Activated CD4-positive, CD25-positive, alpha-beta regulatory T cell treated with anti-CD3 and anti-CD28 coated beads, Interleukin-2, amount 50 U/mL, for 72 hours (primary cell): ENCODE measurements at places on chromosomes 12 and 14.

DNA sequence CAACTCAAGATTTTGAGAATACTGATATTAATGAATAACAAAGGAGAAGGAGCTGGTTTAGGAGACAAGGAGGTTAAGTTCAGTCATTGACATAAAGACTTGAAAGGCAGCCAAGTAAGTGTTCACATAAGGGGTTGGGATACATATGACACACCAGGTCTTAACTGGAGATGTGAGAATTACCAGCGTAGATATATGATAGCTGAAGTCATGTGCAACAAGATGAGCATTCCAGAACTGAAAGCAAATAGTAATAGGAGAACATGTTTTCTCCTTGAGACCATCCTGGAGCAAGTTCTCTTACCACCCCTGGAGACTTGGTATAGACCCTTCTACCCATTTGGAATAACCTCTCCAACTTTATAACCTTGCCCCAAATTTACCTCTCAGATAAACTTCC, 43.3 kb upstream of the NPFF start:
- DNase-seq, result no peak

- DNase-seq, result no peak
Observed at GRCh38 chr14:105273062-105273461, 24.7 kb downstream of the BTBD6 start.

DNA sequence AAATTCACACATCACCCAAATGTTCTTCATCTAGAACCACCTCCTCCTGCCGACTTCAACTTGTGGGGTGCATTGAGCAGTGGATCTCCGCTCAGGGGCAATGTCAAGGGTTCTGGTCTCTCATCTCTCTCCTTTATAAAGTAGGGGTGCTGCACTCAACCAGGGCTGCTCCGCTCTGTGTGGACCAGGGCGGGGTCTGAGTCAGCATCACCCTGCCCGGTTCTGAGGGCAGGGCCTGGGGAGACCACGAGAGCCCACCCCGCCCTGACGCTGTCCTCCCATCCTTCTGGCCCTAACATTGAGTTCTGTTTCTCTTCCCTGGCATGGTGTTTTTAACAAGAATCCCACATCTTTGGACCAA, 311.6 kb upstream of the DIO3 start:
- DNase-seq, result no peak

- no peak for DNase-seq
Observed at GRCh38 chr14:50820786-50821509, 10.0 kb downstream of the NIN start.

GRCh38 chr12:132579744-132580143, 30.6 kb downstream of the LRCOL1 start:
- DNase-seq, result no peak

- no peak for DNase-seq
Observed at GRCh38 chr12:116736962-116737773, 701 bp downstream of the SPRING1 start.

DNA sequence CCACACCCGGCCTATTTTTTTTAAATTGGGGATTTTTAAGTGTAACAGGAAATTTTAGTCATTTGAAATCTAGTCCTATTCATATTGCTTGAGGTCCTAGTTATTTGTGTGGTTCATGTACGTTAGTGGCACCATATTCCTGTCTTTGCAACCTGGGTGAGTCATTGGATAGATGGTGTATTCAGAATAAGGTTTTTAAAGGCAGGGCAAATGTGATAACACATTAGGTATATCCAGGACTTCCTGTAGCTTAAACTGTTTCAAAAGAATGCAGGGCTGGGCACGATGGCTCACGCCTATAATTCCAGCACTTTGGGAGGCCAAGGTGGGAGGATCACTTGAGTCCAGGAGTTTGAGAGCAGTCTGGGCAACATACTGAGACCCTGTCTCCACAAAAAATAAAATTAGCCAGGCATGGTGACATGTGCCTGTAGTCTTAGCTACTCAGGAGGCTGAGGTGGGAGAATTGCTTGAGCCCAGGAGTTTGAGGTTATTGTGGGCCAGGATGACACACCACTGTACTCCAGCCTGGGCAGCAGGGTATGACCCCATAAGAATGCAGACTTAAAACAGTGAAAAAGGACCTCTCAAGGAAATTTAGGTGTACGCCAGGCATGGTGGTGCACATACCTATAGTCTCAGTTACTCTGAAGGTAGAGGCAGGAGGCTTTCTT, 8.1 kb downstream of the ATP6V0A2 start:
- no peak for DNase-seq

- DNase-seq, result no peak
Observed at GRCh38 chr14:52011523-52011922, 22.2 kb downstream of the RTRAF start.

DNA sequence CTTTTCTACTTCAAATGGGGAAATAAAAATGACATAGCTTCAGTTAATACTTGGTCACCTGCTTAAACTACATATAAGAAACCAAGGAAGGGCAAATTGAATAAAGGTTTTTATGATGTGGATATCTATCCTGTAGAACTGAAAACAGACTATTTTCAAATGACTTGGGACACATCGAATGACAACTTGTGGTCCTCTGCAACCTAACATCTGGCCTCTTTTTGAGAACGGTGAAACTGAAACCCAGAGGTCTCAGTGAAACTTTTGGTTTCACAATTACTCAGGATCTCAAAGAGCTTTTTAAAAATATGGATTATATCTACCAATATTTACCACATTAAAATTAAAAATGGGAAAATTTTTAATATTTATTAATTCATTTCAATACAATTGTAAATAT, 65.2 kb downstream of the PPP2R5E start:
- no peak for DNase-seq

DNA sequence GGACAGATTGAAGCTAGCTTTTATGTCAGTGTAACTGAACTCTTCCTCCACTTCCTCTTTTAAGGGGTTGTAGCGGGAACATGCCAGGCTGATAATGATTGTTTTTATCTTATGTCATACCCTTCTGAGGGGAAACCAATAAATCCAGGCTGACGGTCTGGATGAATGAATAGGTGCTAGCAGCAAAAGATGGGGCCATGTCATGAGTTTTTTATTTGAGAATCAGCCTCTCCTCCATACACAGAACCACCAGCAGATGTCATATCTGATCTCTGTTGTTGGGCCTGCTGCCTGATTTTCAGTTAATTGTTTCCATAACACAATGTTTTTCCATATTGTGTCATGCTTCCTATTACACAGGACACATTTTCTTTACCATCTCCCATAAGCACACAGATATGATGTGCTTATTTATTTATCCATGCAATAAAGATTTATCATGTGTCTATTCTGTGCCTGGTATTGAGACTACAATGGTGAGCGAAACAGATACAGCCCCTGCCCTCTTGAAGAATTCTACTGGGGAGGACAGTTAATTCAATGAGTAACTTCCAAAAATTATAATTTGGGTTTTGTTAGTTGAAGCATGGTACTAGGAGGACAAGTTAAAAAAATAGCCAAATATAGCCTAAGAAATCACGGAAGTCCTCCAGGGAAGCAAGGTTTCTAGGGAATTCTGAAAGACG, 33.6 kb upstream of the CRY1 start:
- DNase-seq, result no peak

GRCh38 chr12:55789171-55789570, 28.4 kb downstream of the SARNP start:
- DNase-seq, result no peak

- DNase-seq, result no peak
Observed at GRCh38 chr12:51219322-51219721, 1.5 kb upstream of the POU6F1 start.

DNA sequence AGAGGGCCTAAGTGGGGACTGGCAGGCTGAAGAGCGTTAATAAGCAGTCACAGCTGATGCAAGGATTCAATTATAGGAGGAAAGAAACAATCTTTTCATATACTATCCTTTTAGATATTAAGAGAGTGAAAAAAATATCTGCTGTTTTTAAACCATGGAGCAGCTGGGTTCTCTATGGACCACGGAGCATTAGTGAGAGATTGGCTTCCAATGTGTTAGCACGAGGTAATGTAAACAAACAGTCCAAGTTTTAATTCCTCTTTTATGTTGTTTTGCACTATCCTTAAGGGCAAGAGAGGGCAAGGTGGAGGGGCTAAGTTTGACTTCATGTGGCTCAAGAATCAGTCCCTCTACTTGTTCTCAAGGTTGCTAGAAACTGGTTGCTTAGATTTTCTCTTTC, 30.9 kb downstream of the CDKN1B start:
- no peak for DNase-seq

GRCh38 chr14:67514650-67515385, 18.3 kb upstream of the PLEKHH1 start:
- peak; percentile 43 for DNase-seq

DNA sequence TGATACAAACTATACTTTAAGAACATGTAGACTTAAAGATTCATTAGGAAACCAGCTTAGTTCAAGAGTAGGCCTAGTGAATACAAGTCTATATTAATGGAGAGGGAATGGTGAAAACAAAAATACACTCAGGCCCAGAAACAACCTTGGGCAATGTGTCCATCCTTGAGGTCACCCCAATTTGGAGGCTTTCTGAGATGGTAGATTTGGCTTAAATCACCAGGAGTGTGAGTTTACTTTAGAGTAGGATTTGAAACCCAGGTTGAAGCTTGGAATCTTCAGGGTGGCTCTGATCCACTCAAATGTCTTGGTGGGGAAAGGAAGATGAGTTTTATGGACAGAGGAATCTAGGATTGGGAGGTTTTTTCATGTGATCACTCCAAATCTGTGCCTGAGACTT, 10.5 kb downstream of the LDHB start:
- no peak for DNase-seq

DNA sequence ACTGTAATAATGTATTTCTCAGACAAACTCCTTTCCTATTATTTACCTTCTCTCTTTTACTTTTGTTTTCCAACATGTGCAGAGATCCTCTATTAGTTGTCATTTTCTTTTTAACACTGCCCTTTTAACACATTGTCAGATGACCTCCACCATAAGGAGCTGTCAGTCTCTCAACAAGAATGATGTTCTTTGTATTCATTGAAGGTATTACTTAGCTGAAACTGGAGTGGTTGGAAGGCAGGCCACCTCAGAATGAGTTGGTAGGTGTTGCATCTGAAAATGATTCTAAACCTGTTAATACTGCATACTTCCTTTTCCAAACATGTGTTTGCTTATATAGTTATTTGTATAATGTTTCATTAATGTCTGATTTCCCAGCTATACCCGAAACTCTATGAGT, 16.9 kb downstream of the TMEM117 start:
- no peak for DNase-seq

GRCh38 chr14:33062881-33063280, 124.2 kb downstream of the NPAS3 start:
- no peak for DNase-seq

DNA sequence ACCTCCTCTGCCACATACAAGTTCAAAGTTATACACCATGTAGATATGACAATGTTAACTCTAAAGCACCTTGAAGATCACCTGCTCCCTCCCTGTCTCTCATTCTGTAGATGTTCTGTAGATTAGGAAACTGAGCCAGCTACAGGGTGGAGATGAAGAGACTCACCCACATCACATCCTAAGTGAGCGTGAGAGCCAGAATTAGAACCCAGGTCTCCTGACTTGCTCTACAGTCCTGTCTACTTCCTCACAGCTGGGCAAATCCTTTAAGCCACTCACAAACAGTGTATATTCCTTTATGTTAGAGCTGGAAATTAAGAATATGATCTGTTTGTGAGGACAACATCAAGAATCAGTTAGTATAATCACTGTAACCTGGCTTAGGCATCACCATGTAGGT, 1.8 kb downstream of the APPL2 start:
- no peak for DNase-seq

DNA sequence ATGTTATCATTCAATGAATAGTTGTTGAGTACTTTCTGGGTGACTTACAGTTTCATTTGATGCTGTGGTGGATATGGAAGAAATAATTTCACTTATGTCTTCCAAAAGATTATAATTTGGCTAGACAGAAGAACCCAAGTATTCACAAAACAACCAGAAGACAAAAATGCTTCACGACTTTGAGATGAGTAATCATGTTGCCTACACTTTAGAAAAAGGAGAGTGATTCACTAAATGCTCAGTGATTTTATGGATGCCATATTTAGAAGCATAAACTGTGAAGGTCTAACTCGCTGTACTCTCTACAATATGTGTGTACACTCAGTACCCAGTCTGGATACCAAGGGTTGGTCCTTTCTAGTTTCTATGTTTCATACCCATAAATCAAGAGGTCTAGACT, 101.3 kb upstream of the E2F7 start:
- DNase-seq, result no peak
